ENCODE measurements at places on chromosomes 4 and X. TPM values are rescaled to one million over a fixed set of nuclear protein-coding genes. Genes with fewer than 3 reads are reported as not detected.
A peak's percentile ranks its signal among the peaks of the same experiment; 100 is the strongest.

GRCh38 chr4:95537863-95538488 is 10.8 kb downstream of the UNC5C start:
- H3K36me3 ChIP-seq: no peaks in the 10 kb centered on the region
- no peaks in the 10 kb centered on the region for H3K4me1 ChIP-seq
- no peak overlapping the region for H3K4me3 ChIP-seq
- DNase-seq: no peak
- no peak overlapping the region for H3K27ac ChIP-seq
- H3K27me3 ChIP-seq: no peaks in the 10 kb centered on the region

Gene FAM53A
- 17.8 TPM for total RNA-seq

Gene FGF16
- not detected for total RNA-seq

Gene ARX
- total RNA-seq: 0.46 TPM

GRCh38 chr4:40749717-40750460 is at the start of gene NSUN7:
TSS of gene NSUN7 (plus strand) at chr4:40749955. CDS start at chr4:40750694, 739 bp downstream.
- DNase-seq: peak; percentile 95
- H3K27ac ChIP-seq: peak within 1 kb of the TSS; percentile 55
- no peaks in the 10 kb centered on the region for H3K36me3 ChIP-seq
- no peaks in the 10 kb centered on the region for H3K4me1 ChIP-seq

Gene PCDH19
- total RNA-seq: 0.22 TPM

GRCh38 chrX:12378253-12378652 is 240.0 kb downstream of the FRMPD4 start:
- H3K27ac ChIP-seq: no peak overlapping the region
- no peak overlapping the region for H3K4me3 ChIP-seq
- DNase-seq: no peak
- no peaks in the 10 kb centered on the region for H3K4me1 ChIP-seq
- no peaks in the 10 kb centered on the region for H3K36me3 ChIP-seq

DNA sequence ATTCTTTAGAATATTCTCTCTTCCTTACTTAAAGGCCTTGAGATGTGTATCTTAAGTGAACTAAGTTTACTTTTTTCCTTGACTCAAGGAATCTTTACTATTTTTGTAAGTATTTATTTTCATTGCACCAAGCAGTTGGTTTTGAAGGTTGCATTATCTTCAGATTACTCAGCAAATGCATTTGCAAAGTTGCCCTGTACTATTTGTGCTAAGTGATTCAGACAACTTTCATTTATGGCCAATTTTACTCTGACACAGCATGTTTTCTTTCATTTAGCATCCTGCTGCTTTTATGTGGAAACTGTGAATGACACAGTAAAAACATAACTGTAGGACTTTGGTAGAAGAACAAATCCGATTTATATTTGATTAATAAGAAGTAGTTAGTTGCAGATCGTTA is 191.0 kb downstream of the CCSER1 start:
- H3K27me3 ChIP-seq: no peaks in the 10 kb centered on the region
- no peak overlapping the region for H3K27ac ChIP-seq
- no peaks in the 10 kb centered on the region for H3K36me3 ChIP-seq
- no peak for DNase-seq
- H3K4me3 ChIP-seq: no peak overlapping the region

DNA sequence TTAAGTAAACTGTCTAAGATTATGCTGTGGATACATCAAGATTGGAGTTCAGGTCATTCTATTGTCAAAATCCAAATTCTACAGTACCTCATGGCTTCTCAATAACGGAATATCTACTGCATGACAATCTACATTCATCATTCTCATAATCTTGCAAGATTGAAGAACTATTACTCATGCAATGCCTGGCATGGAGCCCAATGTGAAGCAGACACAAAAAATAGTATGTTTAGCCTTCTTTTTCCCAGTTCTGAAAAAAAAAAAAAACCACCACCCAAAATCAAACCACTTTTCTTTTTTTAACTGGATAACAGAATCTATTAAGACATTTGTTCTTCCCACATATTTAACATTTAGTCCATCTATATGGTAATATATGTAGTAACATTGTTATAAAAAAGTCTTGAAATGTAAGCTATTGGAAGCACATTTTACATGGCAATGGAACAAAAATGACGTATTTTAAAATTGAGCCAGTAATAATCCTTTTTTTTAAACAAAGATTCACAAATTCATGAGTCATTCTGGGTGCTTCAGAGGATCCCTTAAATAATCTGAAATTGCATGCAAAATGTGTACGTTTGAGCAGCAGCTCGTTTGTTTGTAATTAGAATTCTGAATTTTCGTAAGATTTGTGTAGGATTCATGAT is 232.2 kb upstream of the FMR1 start:
- no peaks in the 10 kb centered on the region for H3K36me3 ChIP-seq
- no peak overlapping the region for H3K27ac ChIP-seq

Gene KLB
- 0.64 TPM for total RNA-seq

DNA sequence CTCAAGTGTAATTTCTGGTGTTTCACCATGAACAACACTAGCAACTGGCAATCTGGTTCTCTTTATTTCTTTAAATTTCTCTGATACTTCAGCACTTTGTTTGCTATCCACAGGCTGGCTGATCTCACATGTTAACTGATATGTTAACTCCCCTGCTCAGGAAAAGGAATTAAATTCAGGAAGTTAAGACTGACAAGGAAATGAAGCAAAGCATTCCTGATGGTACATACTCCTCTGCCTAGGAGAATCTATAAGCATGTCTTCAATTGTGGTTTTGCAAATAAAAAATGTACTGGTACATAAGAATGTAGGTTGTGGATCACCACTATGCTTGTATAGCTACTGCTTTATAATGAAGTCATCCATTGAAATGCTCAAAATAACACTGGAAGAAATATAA is 1119.2 kb upstream of the INTU start:
- no peak for DNase-seq
- no peaks in the 10 kb centered on the region for H3K4me1 ChIP-seq
- H3K4me3 ChIP-seq: no peak overlapping the region
- H3K36me3 ChIP-seq: no peaks in the 10 kb centered on the region
- H3K27me3 ChIP-seq: no peaks in the 10 kb centered on the region
- H3K27ac ChIP-seq: no peak overlapping the region

DNA sequence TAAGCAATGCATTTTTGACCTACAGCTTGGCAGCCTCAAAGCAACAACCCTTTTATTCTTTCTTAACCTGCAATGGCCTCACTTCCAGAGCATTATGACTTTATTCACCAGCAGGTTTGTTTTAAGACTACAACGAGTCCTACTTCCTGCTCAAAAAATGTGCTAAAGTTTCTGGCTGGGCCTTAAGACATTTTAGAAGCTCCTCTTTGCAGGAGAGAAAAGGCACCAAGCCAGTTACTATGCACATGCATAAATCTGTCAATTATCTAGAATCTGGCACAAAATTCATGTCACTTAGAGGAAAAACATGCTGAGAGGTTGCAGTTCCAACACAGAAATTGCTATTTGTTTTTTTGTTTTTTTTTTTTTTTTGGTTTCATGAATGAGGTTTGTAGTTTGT is 223.0 kb upstream of the EPHA5 start:
- no peaks in the 10 kb centered on the region for H3K36me3 ChIP-seq
- no peak for DNase-seq

DNA sequence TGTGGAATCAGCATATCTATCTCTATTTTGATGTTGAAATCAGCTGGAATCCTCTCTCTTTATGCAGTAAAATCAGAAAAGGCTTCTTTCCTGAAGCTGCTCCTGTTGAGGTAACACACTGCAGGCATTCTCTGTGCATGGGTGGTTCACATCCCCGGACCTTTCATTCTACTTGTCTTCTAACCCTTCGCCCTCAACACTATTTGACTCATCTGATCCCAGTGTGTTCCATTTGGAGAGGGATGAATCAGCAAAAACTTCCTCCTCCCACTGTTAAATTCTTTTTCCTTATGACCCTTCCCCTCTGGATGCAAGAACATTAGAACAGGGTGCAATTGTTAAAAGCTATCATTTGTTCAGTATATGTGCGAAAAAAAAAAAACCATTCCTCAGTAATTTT is 67.4 kb downstream of the RNF150 start:
- H3K4me3 ChIP-seq: no peak overlapping the region
- no peaks in the 10 kb centered on the region for H3K36me3 ChIP-seq
- H3K4me1 ChIP-seq: no peaks in the 10 kb centered on the region

GRCh38 chrX:39930786-39931528 is 166.8 kb downstream of the BCOR start:
- peak overlapping the region; percentile 29 for H3K27ac ChIP-seq
- no peaks in the 10 kb centered on the region for H3K27me3 ChIP-seq
- DNase-seq: no peak
- no peak overlapping the region for H3K4me3 ChIP-seq
- H3K4me1 ChIP-seq: no peaks in the 10 kb centered on the region
- H3K36me3 ChIP-seq: no peaks in the 10 kb centered on the region

DNA sequence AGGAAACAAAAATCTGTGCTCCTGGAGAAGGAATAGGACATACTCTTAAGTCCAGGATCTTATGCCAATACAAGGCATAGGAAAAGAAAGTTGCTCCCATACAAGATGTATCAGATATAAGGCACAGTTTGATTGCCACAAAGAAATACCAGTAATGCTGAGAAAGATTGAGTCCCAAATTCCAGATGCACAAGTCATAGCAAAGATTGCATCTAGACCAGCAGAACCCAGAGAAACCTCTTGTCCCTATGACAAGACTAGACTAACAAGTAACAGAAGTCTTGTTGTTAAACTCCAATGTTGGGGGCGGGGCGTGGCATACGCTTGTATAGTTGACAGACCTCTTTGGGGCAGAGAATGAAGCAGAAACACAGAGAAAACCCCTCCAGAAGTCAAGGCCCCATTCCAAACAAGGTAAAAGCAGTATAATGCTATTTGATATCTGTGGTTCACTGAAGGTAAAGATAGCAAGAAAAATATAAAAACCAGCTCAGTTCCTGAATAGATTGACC is 671.5 kb upstream of the GRIA3 start:
- H3K4me1 ChIP-seq: no peaks in the 10 kb centered on the region
- no peak for DNase-seq
- no peak overlapping the region for H3K4me3 ChIP-seq
- no peak overlapping the region for H3K27ac ChIP-seq
- no peaks in the 10 kb centered on the region for H3K27me3 ChIP-seq

DNA sequence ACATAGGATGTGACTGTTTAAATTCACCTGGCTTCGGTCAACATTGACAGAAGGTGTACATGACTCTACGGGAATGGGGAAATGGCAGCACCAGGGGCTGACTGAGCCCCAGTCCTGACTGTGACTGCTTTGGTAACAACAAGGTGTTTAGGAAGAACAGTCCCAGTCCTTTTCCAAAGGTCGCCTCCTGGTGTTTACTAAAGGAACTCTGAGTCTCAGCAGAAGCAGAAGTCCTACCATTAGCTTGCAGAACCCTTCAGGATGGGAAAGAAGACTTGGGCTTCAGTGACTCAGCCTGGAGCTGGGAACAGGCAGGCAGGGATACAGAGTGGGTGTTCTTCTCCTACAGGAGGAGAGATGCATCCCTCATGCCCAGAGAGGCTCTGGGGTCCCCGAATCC is 103.3 kb downstream of the MGST2 start:
- no peak overlapping the region for H3K4me3 ChIP-seq
- no peak for DNase-seq
- peaks cover 18% of the 10 kb centered on the region for H3K4me1 ChIP-seq

DNA sequence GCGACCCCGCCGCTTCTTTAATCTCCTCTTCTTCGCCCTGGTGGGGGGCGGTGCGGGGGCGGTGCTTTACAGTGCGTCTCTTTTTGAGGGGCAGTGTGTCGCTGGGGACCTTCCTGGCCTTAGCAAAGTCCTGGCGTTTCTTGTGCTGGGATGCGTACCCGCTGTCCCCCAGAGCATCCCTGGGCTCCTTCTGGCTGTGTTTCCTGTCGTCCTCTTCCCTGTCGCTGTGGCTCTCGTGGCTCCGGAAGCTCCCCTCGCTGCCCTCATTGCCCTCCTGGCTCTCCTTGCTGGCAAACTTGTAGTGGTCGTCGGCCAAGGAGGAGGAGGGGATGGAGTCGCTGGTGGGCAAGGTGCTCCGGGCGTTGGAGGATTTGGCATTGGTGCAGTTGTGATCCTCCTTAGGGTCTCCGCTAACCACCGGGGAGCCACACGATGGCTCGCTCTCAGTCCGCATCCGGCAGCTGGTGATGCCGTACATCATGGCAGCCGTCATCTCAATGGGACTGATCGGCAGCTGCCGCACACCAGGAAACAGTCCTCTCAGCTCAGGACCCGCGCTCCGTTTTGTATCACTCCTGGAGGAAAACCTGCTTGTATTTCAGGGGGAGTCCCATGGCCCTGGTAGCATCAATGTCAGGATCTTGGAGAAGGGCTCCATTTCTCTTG is 30.4 kb upstream of the TMSB15A start:
- H3K36me3 ChIP-seq: no peaks in the 10 kb centered on the region
- H3K27ac ChIP-seq: no peak overlapping the region
- no peak for DNase-seq
- H3K27me3 ChIP-seq: no peaks in the 10 kb centered on the region

DNA sequence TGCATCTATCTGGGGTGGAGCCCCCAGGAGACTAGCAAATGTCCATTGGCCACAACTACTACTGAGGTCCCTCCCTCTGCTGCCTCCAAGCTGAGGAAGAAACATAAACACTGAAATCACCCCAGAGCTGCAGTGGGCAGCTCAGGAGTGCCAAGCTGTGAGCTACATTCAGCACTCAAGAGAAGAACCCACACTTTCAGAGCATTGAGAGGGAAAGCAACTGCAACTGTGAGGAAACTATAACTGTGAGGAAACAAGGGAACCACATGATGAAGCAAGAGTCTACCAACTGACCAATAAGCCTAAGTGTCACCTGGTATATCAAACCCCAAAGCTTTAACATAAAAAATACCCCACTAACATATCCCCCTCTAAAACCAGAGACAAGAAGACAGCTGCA is 373.5 kb upstream of the TACR3 start:
- H3K27ac ChIP-seq: no peak overlapping the region
- H3K4me3 ChIP-seq: no peak overlapping the region
- no peaks in the 10 kb centered on the region for H3K27me3 ChIP-seq
- H3K36me3 ChIP-seq: no peaks in the 10 kb centered on the region

DNA sequence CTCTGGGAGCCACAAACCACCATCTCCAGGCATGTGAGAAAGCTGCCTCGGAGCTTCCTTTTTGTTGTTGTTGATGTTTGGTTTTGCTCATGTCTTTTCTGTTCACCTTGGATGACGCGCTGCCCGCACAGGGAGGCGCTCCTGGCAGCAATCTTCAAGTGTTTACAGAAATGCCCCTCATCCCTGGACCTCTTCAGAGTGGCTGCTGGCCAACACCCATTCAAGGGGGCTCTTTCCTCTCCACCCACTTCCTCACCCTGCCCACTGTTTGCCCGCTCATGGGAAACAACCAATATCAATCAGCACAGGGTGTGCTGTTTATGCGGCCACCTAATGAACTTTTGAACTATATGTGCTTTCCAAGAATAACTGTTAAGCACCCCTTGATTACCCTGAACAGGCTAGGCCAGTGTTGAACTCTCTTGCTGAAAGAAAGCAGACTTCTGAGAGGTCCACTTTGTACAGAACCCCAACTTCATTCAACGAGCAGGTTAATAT is 355.1 kb upstream of the CLNK start:
- no peak overlapping the region for H3K27ac ChIP-seq
- peak; percentile 17 for DNase-seq
- no peaks in the 10 kb centered on the region for H3K36me3 ChIP-seq
- peaks cover 8% of the 10 kb centered on the region for H3K4me1 ChIP-seq
- H3K27me3 ChIP-seq: no peaks in the 10 kb centered on the region
- no peak overlapping the region for H3K4me3 ChIP-seq

Gene CFAP47
- 11.5 TPM for total RNA-seq

Gene MAEA
- 58.5 TPM for total RNA-seq

Gene ZIC3
- not detected for total RNA-seq
